ENCODE measurements at places on chromosomes 1 and 21.

DNA sequence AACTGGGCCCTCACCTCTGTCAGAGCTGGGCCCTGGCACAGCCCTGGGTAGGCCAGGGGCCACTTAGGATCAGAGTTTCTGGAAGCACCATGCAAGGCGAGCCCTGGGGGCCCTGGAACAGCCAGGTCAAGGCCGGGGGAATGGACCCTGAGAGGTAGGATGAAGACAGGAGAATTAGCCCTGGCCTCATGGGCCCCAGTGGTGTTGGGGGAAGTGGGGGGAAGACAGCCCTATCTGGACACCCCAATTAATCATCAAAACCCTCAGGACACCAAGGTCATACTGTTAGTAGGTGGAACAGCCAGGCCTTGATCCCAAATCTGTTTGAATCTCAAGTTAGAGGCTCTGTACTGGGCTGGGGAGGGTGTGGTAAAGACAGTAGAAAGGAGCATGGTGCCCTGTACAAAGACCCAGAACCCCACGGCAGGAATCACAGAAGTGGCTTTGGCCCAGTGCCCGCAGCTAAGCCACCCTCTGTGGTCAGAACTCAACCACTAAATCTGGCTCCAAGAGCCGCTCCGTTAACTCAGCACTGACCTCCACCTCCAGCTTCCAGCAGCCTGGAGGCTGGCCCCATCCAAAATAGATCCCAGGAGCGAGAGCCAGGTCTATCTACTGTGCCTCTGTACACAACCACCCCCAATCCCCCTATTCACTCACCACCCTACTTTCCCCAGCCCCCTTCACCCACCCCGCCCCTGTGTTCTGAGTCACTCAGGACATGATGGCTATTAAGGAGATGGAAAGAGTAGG, 14.0 kb upstream of the TRIM63 start:
- no peak for DNase-seq

DNA sequence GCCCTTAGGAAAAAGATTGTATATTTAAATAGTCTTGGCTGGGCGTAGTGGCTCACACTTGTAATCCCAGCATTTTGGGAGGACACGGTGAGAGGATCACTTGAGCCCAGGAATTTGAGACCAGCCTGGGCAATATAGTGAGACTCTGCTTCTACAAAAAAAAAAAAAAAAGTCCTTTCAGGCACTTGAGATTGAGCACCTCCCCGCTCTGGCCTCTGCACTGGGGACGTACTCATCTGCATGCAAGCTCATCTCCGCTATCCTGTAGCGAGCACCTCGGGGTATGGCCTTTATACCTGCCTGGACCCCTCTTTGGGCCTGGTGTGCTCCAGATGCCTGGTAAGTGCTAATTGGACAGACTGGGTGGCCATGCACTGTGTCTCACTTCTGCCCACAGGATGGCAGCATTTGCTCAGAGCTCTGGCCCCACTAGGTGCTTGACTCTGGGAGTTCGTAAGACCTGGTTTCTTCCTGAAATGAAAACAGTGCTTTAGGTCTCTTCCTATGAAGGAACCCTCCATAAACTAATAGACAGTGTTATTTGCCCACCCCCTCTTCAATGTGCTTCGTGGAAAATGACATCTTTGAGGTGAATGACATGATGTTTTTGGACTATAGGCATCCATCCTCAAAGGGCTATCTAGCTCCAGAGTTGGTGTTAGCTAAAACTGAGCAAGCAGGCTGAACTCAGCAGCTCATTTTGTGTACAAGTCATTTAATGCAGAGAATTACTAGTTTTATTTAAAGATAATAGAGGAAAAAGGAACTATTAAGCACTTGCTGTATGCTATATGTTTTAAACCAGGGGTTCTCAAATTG, 61.7 kb upstream of the ADAR start:
- DNase-seq, result no peak

DNA sequence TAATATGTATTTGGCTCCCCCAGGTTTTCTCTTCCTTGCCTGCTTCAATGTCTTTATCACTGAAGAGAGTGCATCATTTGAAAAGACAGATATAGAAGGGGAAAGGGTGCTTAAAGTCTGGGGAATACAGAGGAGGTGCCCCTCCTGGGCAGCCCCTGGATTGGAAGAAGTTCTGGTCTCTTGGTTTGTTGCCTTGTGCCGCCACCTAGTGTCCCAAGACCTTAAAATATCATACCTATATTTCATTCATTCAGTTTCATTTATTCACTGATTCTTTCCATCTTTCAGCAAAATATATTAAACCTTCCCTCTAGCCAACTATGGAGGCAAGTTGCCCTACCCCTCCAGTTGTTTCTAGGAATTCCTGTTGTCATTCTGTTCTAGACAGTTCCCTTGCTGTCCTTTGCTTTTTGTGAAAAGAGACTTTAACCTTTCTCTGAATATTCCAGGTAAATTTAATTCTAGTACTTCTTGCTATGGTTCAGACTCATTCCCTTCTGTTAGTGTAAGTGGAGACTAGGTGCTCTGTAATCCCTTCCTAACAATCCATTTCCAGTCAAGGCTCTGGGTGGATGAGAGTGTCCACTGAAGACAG, 56.1 kb downstream of the MEF2D start:
- DNase-seq, result no peak

DNA sequence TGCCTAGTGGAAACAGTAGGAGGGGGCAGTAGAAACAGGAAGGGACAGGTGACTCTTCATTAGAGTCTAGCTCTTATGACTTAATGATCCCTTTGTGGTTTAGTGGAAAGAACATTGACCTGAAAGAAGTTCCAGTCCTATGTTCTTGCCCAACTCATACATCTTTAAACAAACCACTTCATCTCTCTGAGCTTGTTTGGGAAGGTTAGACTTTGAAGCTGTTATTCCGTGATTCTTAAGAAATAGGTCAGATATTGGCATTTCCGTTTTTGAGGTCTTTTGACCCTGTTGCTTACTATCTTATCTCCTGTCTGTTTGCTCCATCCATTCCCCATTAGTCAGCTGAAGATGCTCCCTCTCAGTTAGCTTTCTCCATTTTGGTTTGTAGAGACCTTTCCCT, 38.5 kb downstream of the MTR start:
- DNase-seq, result no peak

- no peak for DNase-seq
Observed at GRCh38 chr21:45048026-45048698, 26.2 kb upstream of the ADARB1 start.

- no peak for DNase-seq
Observed at GRCh38 chr1:43904660-43905551, 28.7 kb upstream of the ARTN start.

DNA sequence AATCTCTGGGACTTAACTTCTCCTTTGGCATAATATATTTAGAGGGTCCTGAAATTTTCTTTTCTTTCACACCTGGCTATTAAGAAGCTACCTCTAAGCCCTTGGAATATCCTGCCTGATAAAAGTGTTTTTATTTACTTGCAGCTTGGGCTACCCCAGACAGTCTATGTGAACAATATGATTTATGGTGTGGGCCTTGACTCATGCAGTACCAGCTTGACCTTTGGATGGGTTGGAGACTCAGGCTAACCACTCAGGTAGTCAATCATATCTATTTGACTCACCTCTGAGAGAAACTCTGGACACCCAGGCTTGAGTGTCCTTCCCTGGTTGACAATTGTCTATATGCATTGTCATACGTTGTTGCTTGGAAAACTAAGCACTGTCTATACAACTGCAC, 13.4 kb upstream of the PGBD2 start:
- no peak for DNase-seq

- no peak for DNase-seq
Observed at GRCh38 chr1:2021550-2021949, 2.4 kb downstream of the GABRD start.

- no peak for DNase-seq
Observed at GRCh38 chr21:45954261-45954660, 27.3 kb upstream of the COL6A1 start.

- DNase-seq, result no peak
Observed at GRCh38 chr1:186165303-186165702, 209.8 kb downstream of the TPR start.

All from cortex of kidney (tissue), 1 donor.